ENCODE measurements at places on chromosomes 1 and 21. TPM values are rescaled to one million over a fixed set of nuclear protein-coding genes. Genes with fewer than 3 reads are reported as not detected.

FCRL6 gene
- 7.3 TPM for total RNA-seq

- peaks cover 19% of the 10 kb centered on the region for H3K4me1 ChIP-seq
- no peak overlapping the region for H3K4me3 ChIP-seq
- no peaks in the 10 kb centered on the region for H3K27me3 ChIP-seq
- DNase-seq, result no peak
- H3K36me3 ChIP-seq, result peaks cover 37% of the 10 kb centered on the region
Observed at GRCh38 chr1:43776043-43776761, 68.9 kb downstream of the ST3GAL3 start.

DNA sequence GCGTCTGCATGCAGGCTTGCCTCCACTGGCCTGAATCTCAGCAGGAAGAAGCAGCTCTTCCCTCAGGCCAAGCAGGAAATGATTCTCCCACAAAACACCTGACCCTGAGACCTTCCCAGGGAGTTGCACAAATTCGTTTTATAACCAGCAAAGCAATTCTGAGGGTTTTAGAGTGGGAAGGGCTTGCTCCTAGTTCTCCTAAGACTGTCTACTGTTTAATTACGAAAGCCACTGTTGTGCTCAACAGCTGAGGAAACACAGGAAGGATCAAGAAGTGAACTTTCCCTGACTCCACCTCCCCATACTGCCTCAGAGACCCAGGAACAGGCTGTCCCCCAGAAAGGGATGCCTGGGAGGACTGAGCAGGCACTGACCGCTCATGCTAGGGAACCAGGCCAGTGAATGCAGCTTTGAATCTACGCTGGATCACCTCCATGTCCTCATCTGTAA, 37.0 kb upstream of the PUM1 start:
- no peaks in the 10 kb centered on the region for H3K27me3 ChIP-seq
- H3K4me3 ChIP-seq, result no peak overlapping the region
- H3K4me1 ChIP-seq, result no peaks in the 10 kb centered on the region
- no peaks in the 10 kb centered on the region for H3K36me3 ChIP-seq
- H3K27ac ChIP-seq, result no peak overlapping the region

LRRC3 gene
- 3.5 TPM for total RNA-seq

DNA sequence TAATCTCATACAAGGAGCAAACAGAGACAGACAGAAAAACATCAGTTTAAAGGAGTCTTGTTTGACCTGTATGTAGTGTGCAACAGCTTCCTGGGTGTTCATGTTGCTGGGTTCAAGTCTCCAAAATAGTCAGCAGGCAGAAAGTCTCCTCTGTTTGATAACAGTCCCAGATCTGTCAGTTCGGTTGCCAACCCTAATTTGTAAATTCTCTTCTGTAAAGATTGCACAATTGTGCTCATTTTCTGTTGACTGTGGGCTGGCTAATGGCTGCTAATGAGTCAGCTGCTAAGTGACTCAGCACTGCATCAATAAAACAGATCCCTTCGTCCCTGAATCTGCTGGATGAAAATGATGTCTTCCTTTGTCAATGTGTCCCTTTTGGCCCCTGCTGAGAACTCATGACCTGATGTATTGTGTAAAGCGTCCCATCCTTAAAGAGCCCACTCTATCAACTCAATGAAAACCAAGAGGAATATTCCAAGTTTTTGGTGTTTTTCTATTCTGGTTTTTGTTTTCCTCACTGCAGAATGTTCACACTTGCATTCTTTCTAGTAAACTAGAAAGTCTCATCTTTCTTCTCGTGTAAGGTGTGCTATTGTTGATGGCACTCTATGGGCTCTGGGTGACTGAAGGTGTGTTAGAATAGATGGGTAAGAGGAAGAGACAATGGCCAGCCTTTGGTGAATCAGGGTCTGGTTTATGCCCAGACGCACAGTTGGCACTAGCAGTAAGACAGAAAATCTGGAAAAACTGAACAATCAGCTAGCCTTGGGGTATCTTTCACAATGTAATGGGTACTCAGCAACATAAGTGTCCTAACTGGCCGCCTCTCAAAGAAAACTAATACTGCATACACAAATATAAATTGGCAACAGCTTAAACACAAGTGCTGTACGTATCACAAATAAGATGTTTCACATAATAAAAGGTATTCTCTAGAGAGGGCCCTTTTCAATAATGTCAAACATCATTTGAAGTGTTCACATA, 75.1 kb upstream of the SIPA1L2 start:
- H3K4me1 ChIP-seq, result no peaks in the 10 kb centered on the region
- H3K4me3 ChIP-seq, result no peak overlapping the region
- no peak for DNase-seq
- H3K36me3 ChIP-seq, result no peaks in the 10 kb centered on the region

- no peak overlapping the region for H3K27ac ChIP-seq
- DNase-seq, result no peak
- no peaks in the 10 kb centered on the region for H3K4me1 ChIP-seq
- H3K27me3 ChIP-seq, result peaks cover 2% of the 10 kb centered on the region
Observed at GRCh38 chr1:230828421-230828820, 39.9 kb downstream of the C1orf198 start.

CA6 gene
- 41.8 TPM for total RNA-seq
